Calu3 (cell line): ENCODE measurements at places on chromosomes 2 and 18. TPM values are rescaled to one million over a fixed set of nuclear protein-coding genes. Genes with fewer than 3 reads are reported as not detected.

DNA sequence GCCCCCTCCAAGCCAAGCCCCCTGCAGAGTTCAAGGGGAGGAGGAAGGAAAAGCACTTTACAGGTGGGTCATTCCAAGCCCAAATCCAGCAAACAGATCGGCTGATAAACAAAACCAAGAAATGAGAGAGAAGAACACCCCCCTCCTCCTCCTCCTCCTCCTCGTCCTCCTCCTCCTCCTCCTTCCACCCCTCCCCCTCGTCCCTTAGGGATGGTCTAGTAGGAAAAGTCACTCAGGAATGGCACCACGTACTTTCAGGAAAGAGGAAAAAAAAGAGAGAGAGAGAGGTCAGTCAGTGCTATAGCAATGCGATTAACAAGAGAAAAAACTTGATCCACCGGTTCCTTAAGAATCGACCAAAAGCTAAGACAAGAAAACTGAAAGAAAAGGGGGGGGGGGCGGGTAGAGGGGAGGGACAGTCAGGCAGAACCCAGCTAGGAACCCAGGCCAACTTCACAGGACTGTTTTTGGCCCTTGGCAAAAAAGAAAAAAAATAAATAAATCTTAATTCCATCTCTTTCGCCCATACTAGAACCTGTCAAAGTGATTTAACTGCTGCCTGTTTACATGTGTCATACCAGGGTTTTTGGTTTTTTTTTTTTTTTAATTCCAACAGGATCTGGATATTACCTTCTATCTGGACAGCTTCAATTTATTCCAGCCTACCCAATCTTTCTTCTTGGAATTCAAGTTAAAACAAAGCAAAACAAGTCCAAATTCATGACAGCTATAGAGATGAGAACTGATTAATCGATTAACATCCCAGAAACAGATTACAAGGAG, 906 bp downstream of the IKZF2 start:
- peak; percentile 39 for DNase-seq

DNA sequence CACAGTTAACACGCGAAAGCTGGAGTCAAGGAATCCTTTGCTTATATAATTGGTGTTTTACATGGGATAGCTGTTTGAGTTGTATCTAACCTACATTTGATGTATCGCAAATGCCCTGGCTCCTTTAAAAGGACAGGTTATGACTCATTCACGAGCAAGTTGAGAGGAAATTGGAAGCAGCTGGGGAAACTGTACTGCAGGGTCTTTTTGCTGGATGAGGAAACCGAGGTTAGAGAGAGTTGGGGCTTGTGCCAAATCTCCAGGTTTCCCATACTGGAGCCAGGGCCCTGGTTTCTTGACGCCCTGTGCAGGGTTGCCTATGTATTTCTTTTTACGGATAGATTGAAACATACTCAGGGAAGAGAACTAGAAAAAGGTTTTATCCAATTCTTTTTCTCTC, 60.0 kb upstream of the SPTBN1 start:
- DNase-seq: no peak

Gene C1QL2
- total RNA-seq: not detected in 2 replicates

Gene DNAJC5G
- total RNA-seq: not detected in 2 replicates

GRCh38 chr2:200905618-200906296, 16.6 kb downstream of the NIF3L1 start:
- DNase-seq: peak; percentile 79

DNA sequence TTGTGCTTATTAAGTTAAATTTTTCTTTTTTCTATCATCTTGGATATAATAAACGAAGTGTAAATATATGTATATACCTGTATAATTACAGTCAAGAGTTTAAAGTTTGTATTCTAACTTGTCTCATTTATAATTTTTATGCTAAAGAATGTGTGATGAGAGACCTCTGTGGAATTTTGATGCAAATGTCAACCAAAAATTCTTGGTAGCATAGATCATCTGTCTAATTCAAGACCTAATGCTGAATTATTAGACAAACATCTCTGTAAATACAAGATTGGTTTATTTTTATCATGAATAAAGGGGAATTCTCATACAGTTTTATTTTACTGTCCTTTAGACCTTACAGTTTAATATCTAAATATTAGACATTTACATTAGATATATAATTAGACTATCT, 149.2 kb upstream of the VWC2L start:
- DNase-seq: no peak

GRCh38 chr2:218996937-218997336, 3.7 kb upstream of the CRYBA2 start:
- no peak for DNase-seq

Gene XIRP2
- total RNA-seq: not detected in 2 replicates

DNA sequence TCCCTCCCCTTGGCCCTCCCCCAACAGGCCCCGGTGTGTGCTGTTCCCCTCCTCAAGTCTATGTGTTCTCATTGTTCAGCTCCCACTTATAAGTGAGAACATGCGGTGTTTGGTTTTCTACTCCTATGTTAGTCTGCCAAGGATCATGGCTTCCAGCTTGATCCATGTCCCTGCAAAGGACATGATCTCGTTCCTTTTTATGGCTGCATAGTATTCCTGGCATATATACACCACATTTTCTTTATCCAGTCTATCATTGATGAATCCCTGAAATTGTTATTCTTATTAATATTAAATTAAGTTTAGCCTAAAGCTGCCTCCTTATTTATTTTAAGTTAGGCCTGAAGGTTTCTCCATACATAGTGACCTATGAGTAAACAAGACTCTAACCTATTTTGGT, 18.8 kb upstream of the RAB31 start:
- DNase-seq: no peak

Gene SERTAD2
- total RNA-seq: 19.2 and 19.4 TPM in 2 replicates

DNA sequence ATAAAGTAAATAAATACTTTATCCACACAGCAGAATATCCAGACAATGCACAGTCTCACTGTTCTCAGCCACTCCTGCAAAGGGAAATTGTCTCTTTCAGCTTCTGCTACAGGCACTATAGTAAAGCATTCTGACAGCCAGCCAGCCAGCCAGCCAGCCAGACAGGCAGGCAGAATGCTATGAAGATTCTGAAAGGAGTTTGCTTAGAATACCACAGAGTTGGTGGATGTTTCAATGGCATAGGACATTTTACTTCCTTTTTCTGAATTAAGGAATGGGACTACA, 116.1 kb upstream of the CYP26B1 start:
- DNase-seq: no peak

GRCh38 chr2:100260712-100261620, 61.3 kb downstream of the LONRF2 start:
- peak; percentile 74 for DNase-seq

- DNase-seq: no peak
Observed at GRCh38 chr2:138087751-138088593, 123.7 kb downstream of the HNMT start.

GRCh38 chr2:84231478-84231877, 227.6 kb downstream of the SUCLG1 start:
- no peak for DNase-seq

Gene DIPK1C
- not detected in 2 replicates for total RNA-seq

Gene ALK
- not detected in 2 replicates for total RNA-seq

DNA sequence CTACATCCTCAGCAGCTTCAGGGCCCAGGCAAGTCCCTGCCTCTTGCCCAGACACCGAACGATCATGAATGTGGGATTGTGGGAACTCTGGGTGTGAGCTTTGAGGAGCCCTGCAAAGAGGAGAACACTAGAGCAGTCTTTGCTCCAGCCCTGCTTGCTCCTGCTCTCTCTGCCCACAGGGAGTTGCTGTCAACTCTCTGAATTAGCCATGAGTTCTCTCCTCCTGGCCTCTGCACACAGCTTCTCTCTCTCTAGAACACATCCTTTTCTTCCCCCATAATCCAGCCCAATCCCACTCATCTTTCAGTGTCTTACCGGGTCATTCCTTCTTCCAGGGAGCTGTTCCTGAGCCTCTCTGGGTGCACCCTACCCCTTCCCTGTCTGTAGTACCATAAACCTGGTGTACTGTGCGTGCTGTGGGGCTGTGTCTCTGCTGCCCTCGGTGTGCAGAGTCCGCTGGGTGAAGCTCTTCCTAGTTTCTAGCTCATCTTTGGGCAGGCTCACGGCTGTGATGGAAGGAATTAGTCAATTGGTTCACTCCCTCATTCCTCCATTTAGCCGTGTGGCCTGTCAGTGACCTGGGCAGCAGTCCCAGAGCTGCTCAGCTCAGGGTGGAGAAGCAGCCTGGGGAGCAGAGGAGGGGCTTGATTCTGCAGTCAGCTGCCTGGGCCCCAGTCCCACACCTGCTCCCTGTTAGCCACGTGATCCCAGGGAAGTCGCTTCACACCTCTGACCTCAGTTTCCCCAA, 132.9 kb upstream of the HDAC4 start:
- DNase-seq: no peak

Gene KLHL14
- total RNA-seq: 0.07 TPM in 1 of 2 replicates, not detected in the other

Gene DNAH6
- total RNA-seq: 0.95 and 1.3 TPM in 2 replicates

DNA sequence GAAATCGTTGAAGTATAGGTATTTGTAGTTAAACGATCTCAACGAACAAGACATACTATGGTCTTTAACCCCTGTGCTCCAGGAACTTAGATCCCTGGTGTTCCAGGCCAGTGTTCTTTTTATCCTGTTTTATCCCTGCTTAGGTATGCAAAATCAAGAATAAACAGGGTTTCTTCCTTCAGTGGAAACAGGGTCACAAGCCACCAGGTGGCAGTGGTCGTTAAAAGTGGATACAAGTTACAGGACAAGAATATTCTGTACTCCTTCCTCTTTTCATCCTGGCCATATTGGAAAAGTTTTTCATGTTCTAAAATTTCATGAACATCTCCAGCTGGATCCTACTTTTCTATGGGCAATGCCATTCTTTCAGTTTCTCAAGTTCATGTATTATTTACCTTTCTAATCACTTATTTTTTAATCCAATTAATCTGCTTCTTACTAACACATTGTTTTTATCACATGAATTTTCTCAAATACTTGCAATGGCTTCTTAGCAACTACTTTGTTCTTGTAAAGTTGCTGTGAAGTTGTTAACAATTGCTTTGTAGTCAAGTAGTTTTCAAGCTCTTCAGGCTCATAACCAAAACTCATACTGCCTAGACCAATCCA, 16.4 kb upstream of the HNMT start:
- DNase-seq: peak; percentile 77

Gene TTC27
- 20.1 and 22.0 TPM in 2 replicates for total RNA-seq

Gene MYOM1
- total RNA-seq: 16.5 and 20.4 TPM in 2 replicates

DNA sequence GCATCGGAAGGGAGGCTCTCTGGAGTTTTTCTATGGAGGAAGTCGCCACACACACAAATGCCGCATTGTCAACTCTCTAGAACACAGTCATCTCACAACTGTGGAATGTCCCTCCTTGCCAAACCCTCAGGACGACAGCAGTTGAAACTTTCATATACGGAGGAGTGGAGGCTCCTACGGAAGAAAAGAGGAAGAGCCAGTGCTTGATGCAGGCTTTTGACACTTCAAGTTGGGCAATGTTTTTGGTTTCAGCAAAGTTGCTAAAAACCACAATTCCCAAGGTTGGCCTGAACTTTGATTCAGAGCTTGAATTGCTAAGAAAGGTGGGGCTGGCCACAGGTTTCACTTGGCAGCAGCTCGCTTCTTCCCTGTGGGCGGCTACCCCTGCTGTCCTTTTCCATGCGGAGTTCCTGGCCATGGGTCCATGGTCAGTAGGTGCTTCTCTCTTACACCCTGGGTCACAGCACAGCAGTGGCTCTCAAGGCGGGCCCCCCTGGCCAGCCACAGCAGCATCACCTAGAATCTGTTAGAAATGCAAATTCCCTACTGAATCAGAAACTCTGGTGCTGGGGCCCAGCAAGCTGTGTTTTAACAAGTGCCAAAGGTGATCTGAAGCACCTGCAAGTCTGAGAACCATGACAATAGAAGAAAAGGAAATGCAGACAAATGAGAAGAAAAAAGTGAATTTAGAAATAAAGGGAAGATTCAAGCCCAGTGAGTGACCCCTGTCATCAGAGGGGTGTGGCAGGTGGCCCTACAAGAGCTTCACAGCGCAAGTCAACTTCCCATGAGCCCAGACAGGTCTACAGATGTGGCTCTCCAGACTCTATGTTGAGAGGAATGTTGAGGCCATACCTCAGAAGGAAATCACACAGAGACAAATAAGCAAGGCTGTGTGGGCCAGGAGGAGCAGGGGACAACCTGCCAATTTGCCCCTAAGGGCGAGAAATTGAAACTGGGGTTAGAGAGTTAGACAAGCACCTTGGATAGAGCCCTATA, 856.4 kb downstream of the RNF144A start:
- DNase-seq: peak; percentile 76

DNA sequence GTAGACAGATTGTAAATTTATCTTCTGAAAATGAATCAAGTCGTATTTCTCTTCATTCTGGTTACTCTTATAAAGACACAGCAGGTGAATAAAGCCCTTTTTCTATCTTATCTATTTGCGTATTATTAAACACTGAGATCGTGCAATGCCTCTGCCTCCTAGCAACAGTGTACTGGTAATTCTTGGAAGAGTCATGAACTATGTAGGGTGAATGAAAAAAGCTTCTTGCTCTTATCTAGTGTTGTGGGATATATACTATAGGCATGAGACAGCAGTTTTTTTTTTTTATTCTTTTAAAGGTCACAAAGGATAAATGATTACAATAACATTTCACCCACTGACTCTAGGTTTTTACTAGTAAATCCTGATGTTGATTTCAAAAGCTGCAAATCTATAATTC, 324.2 kb downstream of the PDE11A start:
- no peak for DNase-seq

- no peak for DNase-seq
Observed at GRCh38 chr2:240129311-240129710, 6.8 kb downstream of the COPS9 start.

Gene HOXD10
- total RNA-seq: not detected in 2 replicates

GRCh38 chr2:121830809-121831208, 75.4 kb downstream of the TSN start:
- DNase-seq: no peak

DNA sequence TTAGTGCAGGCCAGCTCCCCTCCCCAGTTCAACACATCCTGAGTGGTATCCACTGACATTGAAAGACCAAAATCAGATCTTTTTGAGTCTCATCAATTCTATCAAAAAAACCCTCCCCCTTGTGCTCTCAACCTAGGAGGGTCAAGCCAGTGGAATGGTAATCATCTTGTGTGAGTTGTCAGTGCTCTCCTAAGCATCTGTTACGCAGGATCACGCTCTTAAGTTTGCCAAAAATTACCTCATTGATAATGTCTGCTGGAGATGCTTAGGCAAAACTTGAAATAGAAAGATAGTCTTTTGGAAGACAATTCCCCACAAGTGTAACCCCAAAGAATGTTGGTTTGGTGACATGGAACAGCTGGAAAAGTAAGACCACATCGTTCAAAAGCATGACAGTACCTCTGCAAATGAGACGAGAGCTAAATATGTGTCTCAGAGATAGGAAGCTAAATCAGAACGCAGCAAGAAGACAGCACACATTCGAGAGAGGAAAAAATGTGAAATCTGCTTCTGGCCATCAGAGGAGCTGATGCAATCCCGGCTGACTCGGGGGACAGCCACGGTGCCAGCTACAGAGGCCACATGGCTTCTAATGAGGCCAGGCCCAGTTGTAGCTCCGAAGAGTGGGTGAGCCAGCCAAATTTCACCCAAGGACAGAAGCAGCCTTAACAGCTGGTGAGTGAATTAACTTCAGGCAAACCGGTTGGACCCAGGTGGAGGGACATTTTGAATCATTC, 753.9 kb downstream of the RNF144A start:
- no peak for DNase-seq

Gene FSIP2
- total RNA-seq: 0.27 and 0.35 TPM in 2 replicates

Gene CXCR4
- total RNA-seq: 12.4 and 16.7 TPM in 2 replicates

- no peak for DNase-seq
Observed at GRCh38 chr2:108912629-108912902, 76.5 kb downstream of the EDAR start.
